Glutamatergic neuron (in vitro differentiated cells): ENCODE measurements at places on chromosomes 2 and 18.

GRCh38 chr2:37263839-37264238, 32.4 kb downstream of the NDUFAF7 start:
- DNase-seq = no peak

GRCh38 chr2:190328573-190329147, 9.0 kb upstream of the HIBCH start:
- DNase-seq = no peak

- DNase-seq = no peak
Measured at GRCh38 chr2:53960476-53960875, 10.3 kb downstream of the PSME4 start.

GRCh38 chr2:136131961-136132824, 14.2 kb upstream of the CXCR4 start:
- no peak for DNase-seq

- DNase-seq = no peak
Measured at GRCh38 chr2:29767606-29768335, 153.6 kb downstream of the ALK start.

DNA sequence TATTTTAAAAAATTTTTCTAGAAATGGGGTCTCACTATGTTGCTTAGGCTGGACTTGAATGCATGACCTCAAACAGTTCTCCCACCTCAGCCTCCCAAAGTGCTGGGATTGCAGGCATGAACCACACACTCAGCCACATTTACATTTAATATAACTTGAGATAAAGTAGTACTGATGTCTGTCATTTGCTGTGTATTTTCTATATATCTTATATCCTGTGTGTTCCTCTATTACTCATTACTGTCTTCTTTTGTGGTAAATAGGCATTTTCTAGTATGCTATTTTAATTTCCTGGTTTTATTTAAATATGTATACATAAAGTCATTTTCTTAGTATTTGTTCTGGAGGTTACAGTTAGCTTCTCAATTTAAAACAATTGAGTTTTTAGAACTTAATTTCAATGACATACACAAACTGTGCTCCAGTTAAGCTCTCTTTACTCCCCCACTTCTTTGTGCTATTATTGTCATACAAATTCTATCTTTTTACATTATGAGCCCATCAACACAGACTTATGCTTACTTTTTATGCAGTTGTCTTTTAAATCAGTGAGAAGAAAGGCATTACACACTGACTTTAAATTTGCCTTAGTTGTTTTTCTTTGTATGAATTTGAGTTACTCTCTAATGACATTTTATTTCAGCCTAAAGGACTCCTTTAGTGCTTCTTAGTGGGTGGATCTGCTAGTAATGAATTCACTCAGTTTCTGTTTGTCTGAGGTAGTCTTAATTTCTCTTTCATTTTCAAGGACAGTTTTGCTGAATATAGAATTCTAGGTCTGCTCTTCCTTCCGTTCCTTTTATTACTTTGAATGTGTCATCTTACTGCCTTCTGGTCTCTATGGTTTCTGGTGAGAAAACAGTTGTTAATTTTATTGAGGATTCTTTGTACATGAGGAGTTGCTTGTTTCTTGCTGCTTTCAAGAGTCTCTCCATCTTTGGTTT, 6.2 kb upstream of the INPP4A start:
- DNase-seq = no peak

DNA sequence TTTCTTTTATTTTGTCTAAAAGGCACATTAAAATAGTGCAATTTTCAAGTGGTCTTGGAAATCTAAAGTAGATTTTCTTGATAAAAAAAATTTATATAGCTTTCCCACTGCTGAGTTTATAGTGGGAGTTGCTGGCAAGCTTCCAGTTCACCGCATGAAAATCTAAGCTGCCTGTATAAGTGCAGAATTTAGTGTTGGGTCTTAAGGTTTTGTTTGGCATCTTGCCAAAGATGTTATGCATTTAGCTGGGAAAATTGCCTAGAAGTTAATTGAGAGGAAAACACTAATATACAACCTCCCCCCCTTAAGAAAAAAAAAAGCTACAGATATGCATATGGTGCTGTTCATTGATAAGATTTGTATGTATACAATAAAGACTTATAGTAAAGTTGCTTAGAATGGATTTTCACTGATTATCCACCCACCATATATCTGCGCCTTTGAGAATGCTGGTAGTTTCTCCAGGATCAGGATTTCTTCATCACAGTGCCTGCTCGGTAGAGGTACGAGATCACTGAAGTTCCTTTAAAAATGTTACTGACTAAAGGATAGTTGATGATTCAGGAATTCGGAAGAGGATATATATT, 803.2 kb upstream of the POU3F3 start:
- no peak for DNase-seq

- no peak for DNase-seq
Measured at GRCh38 chr18:26082475-26082874, 7.9 kb downstream of the SS18 start.

- DNase-seq = no peak
Measured at GRCh38 chr18:46060359-46060841, 11.7 kb downstream of the PSTPIP2 start.

DNA sequence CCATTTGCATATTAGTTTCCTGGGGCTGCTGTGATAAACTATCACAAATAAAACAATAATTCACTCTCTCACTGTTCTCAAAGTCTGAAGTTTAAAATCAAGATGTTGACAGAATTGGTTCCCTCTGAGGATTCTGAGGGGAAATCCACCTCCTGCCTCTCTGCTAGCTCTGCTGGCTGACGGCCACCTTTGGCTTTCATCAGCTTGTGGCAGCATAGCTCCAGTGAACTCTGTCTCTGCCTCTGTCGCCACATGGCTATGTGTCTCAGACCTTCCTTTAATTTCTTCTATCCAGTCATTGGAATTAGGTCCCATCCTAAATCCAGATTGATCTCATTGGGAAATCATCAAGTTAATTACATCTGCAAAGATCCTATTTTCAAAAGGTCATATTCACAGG, 38.9 kb upstream of the TRIM43 start:
- no peak for DNase-seq

- DNase-seq = peak; percentile 89
Measured at GRCh38 chr2:30711646-30712085, 95.6 kb downstream of the CAPN13 start.

- no peak for DNase-seq
Measured at GRCh38 chr2:239461291-239462190, 60.7 kb upstream of the HDAC4 start.

DNA sequence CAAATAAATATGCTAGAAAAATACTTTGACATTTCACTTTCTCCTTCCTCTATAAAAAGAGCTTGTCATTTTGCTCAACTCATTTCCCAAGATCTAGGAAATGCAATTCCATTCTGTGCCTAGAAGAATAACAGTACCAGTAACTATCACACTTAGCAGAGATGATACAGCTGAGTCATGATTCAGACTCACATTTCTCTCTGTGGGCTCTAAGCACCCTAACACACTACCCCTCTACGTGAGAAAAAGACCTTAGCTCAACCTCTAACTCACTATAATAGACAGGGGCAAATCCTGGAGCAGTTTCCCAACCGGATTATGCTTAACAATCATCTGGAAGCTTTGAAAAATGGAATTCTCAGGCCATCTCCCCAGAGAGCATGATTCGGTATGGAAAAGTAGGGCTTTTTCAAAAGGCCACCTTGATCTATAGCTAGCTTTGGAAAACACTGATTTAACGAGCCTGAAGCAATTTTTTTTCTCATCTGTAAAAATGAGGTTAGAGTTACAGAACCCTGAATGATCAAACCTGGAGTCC, 1312.3 kb upstream of the PIK3C3 start:
- no peak for DNase-seq

GRCh38 chr2:189372688-189373257, 68.5 kb upstream of the WDR75 start:
- DNase-seq = no peak

- no peak for DNase-seq
Measured at GRCh38 chr2:181051861-181052522, 71.6 kb downstream of the UBE2E3 start.

DNA sequence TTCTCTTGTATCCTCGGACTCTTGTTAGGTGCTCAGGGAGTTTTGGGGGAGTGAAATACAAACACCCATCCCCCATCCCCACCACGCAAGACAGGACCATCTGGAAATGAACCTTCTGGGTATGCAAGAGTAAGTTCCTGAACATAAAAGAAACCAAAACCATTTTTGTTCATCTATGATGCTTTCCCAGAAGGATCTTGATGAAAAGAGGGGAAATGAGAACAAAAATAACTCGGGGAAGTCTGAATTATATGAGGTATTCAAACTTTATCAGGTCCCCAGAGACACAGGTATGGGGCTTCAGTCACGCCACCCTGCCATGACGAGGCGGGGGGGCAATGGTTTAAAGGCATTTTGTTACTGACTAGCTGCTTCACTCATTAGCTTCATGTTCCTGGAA, 68.6 kb upstream of the DNMT3A start:
- DNase-seq = no peak

- no peak for DNase-seq
Measured at GRCh38 chr18:48713309-48713708, 174.5 kb downstream of the CTIF start.

DNA sequence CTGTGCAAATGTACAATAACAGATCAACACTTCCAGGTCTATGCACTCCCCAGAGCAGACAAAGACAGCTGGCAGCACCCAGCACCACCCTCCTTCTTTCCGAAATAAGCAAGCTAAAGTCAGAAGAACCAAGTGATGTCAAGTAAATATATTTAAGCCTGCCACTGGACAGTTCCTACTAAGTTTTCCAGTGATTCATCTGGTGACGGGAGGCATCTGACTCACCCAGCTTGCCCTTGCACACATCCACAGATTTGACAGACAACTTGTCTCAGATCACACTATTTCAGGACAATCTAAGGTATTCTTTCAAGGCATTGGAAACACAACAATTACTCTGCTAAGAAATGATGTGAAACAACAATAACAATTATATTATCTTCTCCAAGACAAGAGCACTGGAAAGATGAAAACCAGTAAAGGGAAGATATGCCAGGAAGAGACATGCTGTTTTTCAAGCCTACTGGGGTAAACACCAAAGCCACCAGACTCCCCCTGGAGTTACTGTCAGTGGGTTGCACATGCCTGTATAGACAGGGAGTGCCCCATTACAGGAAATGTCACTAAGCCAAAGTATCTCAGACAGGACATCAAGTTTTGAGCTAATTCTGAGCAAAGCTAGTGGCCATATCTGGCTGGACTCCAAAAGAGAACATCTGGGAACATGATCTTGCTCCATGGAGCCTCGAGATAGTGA, 287.9 kb upstream of the KLHL29 start:
- DNase-seq = no peak

GRCh38 chr2:43114210-43114609, 112.2 kb downstream of the ZFP36L2 start:
- no peak for DNase-seq

GRCh38 chr2:238811293-238811692, 36.6 kb upstream of the TWIST2 start:
- DNase-seq = no peak
